ENCODE measurements at places on chromosomes 1 and 21.

GRCh38 chr1:221087919-221088318 is 208.7 kb downstream of the HLX start:
- DNase-seq = no peak

GRCh38 chr1:107451715-107452114 is 310.9 kb downstream of the NTNG1 start:
- no peak for DNase-seq

DNA sequence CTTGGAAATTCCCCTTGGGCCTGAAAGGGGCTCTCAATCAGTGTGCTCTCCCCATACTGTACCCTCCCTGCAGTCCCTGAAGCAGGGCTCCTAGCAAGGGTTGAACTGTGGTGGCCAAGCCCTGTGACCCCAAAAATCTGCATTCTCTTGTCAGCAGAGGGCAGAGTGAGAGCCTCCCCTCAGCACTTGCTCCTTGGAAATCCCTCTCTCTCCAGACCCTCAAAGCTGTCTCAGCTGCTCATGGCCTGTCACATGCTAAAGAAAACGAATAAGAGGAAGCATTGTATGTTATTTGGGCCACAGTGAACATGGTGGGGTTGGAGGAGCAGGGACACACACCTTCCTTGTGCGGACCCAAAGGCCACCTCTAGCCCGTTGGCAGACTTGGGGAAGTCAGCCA is 47.2 kb upstream of the SYNC start:
- no peak for DNase-seq

- no peak for DNase-seq
Measured at GRCh38 chr1:78377356-78377928, 113.3 kb upstream of the PTGFR start.

DNA sequence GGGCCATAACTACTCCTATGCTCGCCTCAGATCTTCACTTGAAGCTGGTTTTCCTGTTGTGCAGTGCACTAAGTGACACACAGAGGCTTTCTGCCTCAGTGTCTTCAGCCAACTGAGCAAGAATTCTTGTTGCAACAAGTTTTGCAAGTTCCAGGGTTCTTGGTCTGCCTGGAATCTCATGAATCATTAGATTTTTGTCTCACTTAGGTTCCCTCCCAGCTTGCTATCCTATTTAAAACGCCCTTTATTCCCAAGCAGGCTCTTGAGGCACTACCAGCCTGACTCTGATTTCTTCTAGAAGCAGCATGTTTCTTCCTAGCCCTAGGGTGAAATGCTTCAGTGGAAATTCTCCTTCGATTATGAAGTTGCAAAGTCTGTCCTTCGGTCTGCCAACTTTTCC is 158.8 kb downstream of the C1orf21 start:
- no peak for DNase-seq
